ENCODE measurements at places on chromosomes 4 and X.

DNA sequence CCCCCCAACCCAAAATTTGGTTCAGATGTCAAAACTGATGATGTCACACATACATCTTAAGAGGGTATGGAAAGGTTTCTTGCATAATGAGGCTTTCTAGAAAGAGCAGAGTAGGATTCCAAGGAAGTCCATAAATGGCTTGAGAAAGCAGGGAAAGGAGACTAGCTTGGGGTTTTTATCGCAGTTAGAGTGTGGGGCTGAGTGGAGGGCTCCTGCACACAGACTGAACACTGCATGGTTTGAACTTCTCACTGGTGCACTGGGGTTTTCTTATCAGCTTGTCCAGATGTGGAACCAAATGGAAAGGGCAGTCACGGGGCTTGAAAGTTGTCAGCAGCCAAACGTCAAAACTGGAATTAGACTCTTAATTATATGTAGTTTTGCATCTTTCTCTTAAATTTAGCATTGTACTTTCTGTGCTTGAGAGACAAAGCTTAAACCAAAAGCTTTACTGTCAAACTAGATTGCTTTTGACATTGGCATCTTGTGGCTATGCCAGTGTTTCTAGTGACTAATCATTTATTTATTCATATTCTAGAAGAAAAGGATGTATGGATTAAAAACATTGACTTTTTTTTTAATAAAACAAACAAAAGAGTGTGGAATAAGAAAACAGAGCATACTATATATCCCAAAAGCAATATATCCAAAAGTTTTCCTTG is 78.3 kb upstream of the STIM2 start:
- no peak for DNase-seq

- no peak for DNase-seq
These were observed 32.8 kb upstream of the REST start for GRCh38 chr4:56874923-56875322.

DNA sequence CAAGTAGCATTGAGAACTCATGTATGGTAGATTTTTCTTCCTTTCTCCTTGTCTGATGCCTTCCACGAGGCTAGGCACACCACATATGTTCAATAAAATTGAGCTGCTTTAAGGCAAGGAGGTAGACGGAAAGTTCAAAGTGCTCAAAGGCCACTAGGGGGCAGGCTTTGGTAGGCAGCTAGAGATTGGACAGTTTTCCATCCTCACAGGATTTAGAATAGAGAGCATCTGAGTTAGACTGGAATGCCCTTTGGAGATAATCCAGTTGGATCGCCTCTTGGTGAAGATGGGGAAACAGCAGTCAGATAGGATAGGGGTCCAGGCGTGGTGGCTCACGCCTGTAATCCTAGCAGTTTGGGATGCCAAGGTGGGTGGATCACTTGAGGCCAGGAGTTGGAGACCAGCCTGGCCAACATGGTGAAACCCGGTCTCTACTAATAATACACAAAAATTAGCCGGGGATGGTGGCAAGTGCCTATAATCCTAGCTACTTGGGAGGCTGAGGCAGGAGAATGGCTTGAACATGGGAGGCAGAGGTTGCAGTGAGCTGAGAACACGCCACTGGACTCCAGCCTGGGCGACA is 30.4 kb downstream of the ELF4 start:
- DNase-seq = no peak

DNA sequence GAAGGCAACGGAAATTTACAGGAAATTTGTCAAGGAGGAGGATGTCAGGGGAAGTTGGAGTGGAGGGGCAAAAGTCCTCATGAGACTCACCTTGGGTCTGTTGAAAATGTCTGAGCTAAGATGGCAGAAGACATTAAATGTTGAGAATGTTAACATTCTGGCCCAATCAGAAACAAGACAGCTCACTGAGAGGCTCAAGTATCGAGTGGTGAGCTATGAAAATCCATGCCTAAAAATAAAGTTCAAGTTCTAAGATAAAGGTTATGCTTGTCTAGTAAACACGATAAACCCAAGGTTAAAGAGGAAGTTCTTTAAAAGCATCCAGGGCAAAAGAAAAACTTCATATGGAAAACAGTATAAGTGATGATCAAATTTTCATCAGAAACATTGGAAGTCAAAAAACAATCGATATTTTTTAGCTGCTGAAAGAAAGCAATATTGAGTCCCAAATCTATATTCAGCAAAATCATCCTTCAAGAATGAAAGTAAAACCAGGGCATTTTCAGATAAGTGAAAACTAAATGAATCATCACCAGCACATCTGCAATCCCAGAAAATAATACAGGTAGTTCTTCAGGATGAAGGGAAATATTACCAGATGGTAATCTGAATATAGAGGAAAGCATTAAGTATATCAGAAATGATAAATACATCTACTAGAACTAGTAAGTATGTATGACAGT is 462.4 kb downstream of the TLL1 start:
- DNase-seq = no peak

DNA sequence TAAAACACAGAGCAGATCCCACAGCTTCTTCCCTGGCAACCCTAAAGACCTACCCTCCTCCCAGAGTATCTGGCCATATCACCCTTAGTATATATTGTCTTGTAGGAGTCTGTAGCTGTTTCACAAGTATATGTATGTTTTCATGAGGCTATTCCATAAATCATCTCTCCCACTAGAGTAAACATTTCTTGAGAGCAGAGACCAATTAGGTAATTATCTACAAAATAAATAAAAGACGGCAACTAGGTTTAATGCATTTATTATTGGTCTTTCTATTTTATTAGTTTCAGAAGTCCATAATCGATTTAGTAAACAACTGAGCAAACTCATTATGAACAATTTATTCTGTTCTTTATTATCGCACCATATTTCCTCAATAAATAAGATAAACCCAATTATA is 7.0 kb downstream of the ACOT9 start:
- no peak for DNase-seq

DNA sequence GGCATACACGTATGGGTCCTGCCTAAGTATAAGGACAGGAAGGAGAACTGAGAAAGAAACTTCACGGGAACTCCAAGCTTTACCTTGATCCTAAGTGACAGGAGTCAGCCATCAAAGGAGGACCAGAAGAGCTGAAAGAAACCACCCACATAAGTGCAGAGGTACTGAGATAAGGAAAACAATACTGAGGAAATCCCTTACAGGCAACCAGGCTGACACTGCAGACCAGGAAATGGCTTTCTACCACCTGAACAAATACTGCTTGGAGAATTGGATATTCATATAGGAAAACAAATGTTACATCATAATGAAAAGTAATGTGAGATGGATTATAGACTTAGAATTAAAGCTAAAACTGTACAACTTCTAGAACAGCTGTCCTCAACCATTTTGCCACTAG is 127.0 kb downstream of the IL15 start:
- DNase-seq = no peak

GRCh38 chrX:9195199-9195880 is 161.4 kb upstream of the FAM9B start:
- no peak for DNase-seq

DNA sequence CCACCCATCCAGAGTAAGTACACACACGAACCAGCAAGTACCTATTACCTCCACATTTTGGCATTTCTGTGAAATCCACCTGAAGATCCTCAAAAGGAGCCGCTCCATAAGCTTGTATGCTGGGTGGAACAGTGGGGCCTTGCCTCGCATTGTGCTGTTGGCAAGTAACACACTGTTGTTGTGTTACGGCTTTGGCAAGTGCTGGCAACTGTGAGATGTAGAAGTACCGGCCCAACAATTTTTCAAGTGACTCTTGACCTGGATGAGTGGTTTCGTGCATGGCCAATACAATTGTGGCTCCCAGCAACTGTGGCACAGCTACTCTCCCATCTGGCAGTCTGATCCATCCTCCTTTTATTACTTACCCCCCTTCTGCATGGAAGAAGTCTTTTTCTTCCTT is 128.7 kb downstream of the CCNB3 start:
- no peak for DNase-seq

DNA sequence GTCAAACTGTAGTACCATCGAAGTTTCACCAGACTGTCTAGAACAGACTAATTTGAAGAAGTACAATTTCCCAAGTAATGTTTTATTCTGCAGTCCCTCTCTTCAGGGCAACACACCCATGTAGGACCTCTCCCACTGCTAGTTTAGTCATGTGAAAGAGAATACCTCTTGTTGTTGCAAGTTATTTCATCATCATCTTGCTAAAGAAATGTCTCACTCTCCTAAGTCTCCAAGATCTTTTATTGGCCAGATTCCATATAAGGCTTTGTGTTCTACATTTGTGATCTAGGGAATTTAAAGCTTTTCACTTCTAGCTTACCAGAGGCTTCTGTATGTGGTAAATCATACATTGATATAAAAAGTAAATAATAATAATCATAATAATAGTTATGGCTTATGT is 745.3 kb upstream of the MAGEB2 start:
- DNase-seq = no peak

GRCh38 chrX:338836-339400 is 20.3 kb upstream of the GTPBP6 start:
- DNase-seq = no peak

DNA sequence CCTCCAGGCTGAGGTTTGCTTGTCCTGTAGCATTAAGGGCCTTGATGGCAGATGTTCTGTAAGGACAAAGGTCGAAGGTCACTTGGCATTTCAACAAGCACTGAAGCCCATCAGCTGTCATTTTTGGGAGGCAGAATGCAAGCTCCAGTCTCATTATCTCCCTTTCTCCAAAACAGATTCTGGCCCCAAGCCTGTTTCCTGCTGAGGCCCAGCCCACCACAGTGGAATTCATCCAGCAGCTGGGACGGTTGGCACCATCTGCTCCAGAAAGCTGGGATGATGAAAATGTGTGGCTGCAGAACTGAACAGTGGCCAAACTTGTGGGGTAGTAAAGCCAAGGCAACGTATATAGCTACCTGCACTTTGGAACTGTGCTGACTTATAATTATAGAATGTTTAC is 17.7 kb upstream of the PPEF2 start:
- DNase-seq = peak; percentile 22

DNA sequence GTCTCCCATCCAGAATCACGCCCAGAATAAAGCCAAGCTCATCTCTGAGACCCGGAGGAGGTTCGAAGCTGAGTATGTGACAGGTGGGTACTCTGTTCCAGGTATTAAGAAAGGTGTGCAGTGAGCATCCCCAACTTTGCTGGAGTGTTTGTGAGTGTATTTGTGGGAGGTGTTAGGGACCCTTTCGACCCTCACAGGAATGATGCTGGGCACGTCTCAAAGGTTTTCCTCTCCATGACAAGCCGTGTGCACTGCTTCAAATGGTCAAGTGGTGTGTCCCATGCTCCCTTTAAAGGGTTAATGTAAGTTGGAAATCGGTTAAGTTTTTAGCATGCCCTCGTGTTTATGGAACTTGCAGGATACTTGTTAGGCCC is 442 bp downstream of the MOSPD2 start:
- DNase-seq = no peak

DNA sequence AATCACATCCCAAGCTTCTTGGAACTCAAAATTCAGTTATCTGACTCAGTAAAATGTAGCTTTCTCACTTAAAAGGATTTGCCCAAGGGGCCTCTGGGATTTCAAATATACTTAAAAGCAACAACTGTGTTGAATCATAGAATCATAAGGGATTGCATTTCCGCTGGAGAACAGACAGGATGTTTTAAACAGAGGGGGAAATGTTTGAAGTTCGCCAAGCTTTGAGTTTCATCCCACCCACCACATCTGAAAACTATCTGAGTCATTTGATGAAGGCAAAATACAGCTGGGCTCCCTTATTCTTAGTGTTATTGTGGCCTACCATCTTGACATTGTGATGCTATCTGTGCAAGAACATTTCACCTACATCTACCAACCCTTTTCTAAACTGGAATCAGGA is 73.5 kb downstream of the PPP1R2C start:
- DNase-seq = no peak

GRCh38 chr4:56627985-56628384 is 53.1 kb downstream of the HOPX start:
- DNase-seq = no peak

DNA sequence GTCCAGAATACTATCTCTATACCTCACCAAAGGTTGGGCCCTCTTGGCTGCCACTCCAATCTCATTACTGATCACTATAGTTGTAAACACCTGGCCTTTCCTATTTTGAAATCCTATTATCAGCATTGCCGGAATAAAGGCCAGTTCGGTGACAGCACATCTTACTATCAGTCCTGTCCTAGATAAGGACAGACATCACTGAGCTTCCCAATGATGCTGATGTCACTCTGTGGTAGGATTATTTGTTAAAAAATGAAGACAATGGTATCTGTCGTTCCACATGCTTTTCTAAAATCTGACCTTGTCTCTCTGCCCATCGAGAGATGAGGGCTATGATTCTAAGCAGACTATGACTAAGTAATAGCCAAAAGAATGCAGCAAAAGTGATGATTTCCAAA is 260.4 kb downstream of the PDGFC start:
- no peak for DNase-seq

DNA sequence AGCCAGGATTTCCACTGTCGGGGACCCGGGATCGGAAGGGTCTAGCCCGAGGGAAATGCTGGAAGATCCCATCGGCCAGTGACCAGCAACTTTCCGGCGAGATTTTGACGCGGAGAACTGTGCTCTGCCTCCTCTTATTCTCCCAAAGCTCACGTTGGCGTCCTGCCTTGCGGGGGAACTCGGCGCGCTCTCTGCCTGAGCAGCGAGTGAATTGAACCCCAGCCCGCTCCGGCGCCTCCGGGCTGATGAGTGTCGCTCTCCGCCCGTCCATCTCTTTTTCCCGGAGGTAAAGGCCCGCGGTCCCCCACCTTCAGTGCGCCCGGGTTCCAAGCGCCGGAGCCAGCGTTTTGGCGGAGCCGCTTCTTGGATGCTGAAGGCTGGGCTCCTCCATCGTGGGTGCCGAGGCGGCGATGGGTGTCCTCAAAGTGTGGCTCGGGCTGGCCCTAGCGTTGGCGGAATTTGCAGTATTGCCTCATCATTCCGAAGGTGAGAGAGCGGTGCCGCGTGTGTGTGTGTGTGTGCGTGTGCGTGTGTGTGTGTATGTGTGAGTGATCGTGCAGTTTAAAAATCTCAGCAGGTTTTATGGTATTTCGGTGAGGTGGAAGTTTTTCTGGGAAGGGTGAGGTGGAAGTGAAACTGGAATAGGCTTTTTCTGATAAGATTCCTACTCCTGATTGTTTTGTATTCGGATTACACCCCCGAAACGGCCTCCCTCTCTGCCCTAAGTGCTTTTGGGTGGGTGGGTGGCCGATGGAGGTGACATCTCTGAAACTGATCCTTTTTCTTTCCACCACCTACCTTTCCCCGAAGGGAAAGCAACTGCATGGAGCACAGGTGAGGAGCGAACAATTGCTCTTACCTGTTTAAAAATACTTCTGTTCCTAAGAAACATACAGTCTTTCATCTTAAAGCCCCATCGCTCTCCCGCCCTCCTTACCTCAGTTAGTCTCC is 752 bp downstream of the FRAS1 start:
- DNase-seq = peak; percentile 23

DNA sequence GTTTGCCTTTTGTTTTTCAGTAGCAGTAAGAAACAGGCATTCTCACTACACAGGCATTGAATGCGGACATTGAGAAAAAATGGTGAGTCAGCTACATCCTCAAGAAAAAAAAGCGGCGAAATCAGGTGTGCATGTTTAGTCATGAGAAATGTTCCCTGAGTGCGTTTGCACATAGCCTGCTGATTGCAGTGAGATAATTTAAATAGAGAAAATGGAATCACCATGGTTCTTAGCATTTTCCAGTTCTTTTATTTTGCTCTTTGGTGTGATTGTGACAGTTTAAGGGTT is 54.1 kb upstream of the CLDN34 start:
- no peak for DNase-seq

Data from anterior cingulate cortex (tissue), 58 donors.